ENCODE measurements at places on chromosomes 3 and 15.
A peak's percentile ranks its signal among the peaks of the same experiment; 100 is the strongest.

GRCh38 chr15:70651303-70651845, 112.0 kb downstream of the UACA start:
- DNase-seq, result no peak

DNA sequence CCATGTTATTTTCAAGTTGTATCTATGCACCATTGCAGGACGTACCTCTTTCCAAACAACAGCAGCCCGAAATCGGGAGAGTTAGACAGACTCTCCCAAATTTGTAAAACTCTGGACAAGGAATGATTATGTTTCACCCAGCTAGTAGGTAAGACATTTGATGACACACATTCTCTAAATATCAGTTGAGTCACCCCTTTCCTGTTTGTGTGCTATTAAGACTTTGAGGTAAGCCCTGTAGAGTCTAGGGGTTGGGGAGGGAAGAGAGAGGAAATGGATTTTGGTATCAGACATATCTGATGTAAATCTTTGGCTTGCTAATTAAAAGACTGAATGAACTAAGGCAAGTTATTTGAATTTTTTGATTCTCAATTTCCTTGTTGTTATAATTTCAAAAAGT, 999.0 kb downstream of the TUSC7 start:
- no peak for DNase-seq

- no peak for DNase-seq
These were observed 94.2 kb downstream of the ZBTB20 start for GRCh38 chr3:115052906-115053305.

DNA sequence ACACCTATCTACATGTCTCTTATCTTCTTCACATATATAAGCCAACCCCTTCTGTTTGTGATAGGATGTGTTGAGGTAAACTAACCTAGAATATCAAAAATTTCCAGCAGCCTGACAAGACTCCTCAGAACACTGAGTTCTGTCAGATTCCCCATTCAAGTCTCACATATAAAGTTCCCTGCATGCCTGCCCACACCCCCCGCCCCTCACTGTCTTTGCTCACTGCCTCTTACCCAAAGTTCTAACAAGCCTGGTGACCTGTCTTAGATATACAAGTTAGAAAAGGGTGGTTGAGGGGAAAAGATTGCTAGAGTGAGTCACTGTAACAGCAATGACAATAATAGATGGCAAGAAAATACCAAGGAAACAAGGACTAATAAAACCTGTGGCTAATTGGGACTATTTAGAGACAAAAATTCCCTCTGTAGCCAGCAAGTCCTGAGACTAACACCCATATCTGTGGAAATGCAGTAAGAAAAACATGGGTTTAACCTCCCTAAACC, 40.1 kb downstream of the FBXO22 start:
- DNase-seq, result no peak

DNA sequence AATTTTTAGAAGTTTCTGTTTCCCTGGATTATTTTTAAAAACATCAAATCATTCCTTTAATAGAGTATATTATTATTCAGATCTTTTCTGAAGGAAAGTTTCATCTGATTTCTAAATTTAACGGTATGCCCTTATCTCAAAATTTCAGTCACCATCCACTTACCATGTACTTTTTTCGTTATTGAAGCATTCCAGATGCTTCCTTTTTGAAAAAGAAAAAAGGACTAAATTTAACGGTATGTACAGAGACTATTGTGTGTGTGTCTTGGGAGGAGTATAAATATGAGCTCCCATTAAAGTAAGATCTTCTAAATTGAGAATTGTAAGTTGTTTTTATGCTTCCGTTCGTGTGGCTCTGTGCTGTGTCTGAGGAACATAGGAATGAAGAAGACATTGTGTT, 517.4 kb upstream of the GOLIM4 start:
- no peak for DNase-seq

DNA sequence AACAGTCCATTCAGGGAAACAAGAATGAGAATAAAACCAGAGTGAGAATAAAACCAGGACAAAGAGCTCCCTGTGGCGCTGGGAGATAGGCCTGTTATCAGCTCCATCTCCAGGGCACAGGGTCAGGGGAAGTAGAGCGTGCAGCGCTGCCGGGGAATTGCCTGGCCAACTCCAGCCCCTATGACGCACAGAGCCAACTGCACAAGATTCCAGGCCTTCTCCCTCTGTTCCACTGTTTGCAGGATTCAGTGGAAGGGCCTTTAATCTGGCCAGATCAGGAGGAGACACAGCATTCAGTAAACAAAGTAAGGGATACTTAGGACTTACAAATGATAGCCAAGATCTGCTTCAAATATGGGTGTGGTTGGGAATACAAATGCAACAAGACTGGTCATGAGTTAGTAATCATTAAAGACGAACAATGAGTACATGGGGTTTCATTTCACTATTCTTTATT, 49.4 kb downstream of the ITGB5 start:
- no peak for DNase-seq

- DNase-seq, result no peak
These were observed 34.9 kb upstream of the ATP13A3 start for GRCh38 chr3:194521510-194522260.

GRCh38 chr3:18153571-18154173, 271.5 kb downstream of the SATB1 start:
- DNase-seq, result no peak

DNA sequence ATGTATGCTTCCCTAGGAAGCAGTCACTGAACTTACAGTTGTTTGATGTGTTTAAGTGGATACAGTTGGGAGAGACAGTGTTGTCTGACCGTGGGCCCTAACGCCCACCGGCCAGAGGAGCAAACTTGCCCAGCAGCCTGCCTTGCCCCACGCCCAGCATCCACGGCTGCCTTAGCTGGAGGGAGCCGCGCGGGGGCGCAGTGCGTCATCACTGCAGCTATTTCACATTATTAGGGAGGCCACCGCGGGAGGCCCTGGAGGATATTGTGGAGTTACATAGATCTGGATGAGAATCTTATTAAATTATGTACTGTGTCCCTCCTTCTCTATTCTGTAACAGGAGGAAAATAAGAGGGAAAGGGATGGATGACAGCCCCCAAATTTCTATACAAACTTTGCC, 267.2 kb downstream of the GABRG3 start:
- DNase-seq, result no peak

DNA sequence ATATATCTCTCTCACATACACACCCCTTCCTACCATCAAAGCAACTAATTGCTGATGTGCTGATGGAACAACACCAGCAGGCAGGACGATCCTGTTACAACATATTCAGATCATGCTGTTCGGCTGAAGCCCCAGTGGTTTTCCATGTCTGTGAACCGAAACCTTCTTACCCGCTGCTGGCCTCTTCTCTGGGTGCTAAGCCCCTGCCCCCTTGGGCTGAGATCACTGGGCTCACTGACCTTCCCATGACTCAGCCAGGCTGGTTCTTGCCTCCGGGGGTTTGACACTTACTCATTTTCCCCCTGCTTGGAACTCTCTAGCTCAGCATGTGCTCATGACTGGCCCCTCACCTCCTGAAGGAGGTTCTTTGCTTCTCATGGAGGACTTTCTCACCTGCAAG, 122.0 kb upstream of the RGMA start:
- no peak for DNase-seq

- no peak for DNase-seq
These were observed 45.1 kb downstream of the SEC22A start for GRCh38 chr3:123246866-123247265.

DNA sequence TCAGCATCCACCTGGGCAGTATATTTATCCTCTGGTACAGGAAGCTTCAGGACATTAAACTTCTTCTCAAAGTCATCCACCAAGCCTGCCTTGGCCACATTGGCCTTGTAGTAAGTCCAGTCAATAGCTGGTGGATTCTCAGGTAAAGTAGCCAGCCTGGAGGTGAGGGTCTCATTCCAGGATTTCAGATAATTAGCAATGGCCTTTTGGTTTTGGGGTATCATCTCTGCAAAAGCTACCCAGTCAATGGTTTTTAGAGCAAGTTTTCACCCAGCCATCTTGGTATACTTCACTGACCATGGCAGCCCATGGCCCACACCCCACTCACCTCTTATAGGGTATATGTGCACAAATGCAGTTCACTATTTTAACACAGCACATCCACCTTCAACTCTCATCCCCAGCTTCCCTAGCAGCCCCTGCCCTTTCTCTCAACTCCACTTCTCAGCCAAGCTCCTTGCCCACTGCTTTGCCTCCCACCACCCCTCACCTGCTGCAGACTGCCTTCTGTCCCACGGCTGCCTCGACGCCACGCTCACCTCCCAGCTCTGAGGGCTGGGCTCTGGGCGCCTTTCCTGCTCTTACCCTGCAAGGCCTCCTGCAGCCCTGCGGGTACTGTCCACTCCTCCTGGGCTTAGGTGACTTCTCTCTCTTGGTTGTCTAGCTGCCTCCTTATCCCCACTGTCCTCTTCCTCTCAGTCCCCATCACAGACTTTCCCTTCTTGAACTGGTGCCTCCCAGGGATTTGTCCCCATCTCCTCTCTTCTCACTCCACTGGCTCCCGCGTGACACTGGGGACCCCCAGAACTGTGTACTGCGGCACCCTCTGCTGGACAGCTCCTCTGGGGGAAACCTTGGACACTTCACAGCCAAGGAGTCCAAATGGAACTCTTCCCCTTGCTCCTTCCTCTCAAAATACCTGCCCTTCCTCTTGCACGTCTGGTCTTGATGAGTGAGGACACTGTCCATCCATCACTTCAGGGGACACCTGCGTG, 1.7 kb upstream of the TGM5 start:
- peak; percentile 13 for DNase-seq

DNA sequence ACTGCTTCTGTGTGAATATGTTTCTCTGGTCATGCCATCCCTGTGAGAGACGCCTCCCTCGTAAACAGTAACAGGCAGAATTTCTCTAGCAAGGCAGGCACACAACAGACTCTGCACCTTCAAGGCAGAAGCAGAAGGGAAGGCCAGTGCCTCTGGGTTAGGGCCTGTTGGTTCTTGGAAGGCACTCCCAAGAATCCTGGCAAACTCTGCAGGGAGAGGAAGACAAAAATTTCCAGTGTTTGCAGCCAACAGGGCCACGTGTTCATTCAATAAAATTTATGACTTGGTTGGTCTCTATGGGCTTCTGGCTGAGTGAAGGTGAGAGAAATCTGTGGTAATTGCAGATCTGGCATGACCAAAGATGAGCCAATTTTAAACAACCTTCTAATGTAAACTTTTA, 39.3 kb downstream of the NFKBIZ start:
- no peak for DNase-seq
